ENCODE measurements at places on chromosomes 2 and 18.

DNA sequence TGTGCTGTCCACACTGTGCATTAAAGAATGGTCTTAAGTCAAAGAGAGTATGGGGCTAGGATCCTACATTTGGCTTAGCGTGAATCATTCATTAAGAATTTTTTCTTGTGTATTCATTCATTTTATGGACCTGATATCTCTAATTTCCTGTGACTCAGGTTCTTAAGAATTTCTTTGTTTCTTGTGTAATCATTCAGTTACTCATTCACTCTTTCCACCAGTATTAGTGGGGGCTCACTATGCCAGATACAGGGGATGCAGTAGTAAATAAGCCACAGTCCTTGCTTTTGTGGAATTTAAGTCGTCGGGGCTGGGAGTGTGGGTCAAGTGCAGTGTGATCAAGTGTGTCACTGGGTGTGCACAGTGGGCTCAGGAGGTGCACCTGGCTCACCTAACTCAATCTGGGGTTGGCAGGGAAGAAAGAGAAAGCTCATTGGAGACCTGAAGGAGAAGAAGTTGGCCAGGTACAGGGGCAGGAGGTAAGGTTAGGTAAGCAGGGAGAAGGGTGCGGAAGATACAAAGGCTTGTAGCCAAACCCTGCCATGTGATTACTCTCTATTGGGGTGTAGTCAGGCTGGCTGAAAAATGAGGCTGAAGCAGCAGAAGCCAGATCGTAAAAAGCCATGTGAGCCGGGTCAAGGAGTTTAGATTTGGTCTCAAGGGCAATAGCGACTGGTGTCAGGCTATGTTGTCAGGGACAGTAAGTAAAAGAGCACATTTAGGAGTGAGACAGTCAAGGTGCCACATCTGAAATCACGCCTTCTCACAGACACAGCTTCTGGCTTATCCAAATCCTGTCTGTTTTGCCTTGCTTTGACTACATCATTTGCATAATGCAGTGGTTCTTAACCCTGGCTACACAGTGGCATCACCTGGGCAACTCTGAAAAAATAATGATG lies 67.2 kb downstream of the KCTD1 start:
- no peak for DNase-seq

DNA sequence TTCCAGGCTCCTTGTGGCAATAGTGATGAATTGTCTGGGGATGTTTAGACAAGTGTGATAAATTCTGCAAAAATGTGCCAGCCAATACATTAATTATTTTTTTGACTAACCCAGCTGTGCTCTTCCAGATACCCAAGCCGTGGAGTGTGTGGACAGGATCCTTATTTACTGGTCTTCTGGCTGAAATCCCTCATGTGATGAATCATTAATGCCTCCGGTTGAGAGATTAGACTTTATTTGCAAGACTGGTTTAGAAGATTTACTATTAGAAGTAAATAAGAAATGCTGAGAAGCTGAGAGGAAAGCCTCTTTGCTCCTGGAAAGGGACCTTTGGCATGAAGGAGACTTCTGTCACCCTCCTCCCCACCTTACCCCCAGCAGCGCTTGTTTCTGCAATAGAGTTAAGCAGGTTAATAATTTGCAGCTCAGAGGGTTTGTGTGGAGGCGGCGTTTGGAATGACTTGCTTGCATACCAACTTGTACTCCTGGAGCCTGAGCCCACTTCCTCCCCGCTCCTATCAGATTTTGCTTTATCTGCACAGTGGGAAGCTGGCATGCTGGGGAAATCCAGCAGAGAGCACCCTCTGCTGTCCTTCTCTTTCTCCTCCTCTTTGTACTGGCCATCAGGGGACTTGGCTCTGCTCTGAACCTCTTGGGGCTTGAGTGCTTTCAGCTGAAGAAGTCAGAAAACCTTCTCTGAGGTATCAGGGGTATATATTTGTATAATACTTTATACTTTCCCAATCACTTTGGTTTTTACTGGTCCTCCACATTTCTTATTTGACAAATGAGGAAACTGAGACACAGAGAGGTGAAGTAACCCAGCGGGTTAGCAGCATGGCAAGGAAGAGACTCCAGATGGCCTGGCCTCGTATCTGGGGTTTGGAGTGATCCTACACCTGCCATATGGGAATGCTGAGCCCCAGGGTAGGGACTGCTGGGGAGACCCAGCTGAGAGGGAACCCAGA lies 16.3 kb downstream of the SLC3A1 start:
- DNase-seq, result peak; percentile 4

DNA sequence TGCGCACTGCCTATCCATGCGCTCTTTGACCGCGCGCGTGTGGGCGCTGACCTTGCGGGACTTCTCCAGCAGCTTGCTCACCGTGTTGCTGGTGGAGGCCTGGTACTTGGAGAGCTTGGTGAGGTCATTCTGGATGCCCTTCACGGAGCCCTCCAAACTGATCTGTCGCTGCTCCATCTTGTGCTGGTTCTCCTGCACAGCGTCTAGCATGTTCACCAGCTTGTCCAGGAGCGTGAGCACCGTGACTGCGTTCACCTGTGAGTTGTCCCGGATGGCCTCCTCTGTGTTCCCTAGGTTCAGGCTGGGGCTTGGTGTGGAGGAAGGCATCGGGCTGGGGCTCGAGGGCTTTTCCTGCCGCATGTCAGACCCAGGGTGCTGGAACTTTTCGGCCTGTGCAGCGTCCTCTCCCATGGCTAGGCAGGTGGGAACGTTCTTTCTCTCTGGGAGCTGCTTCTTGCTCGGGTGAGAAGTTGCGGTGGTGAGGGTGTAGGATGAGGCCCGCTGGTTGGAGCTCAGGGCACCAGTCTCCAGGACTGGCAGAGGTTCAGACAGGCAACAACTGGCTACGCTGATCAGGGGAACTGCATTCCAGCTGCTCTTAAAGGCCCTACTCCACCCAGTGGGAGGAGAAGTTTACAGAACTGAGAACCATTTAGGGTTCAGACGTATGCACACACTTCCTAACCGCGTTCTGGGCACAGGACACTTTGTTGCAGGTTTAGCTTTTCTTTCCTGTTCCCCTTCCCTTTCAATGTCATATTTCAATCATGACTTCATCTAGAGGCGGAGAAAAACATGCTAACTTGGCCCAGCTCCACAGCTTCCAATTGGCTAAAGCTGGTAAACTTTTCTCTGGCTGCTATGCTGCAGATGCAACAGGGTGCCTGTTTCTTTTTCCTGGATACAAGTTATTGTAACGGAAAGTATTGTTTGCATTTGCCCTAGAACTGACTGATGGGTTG lies at the start of gene CAVIN2:
Gene CAVIN2, minus strand, starts transcription at position 574 of the 962 bp plus-strand sequence. Its CDS starts 163 bp downstream, at position 411.
- DNase-seq, result no peak

DNA sequence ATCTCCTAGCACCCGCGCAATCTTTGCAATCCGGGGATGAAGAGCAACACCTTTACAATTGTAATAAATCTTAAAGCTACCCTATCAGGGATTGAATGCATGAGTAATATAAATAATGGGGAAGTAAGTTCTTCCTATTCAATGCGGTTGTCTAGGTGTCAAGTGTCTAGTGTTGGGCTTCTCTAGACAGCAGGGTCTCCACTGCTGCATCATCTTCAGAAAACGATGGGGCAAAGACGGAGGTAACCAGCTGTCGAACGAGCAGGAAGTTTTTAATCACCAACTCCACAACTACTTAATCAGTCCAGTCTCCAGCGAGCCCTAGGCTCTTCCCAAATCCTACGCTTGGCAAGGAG lies 573 bp downstream of the STAM2 start:
- DNase-seq, result no peak

DNA sequence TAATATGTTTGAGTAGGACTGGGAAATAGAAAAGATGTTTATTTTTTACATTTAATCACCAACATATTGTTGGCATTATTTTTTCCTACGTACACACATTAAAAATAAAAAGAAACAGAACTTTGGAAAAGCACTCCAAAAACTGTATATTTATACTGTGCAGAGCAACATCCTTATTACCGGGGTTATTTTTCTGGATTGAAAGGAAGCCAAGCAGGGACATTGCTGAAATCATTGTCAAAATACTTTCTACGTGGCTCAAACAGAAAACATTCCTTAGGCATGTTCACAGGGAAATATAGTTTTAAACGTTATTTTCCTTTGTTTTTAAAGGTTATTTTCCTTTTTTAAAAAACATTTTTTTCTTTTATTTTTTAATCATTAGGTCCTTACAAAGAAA lies 315.0 kb upstream of the SMIM21 start:
- no peak for DNase-seq

DNA sequence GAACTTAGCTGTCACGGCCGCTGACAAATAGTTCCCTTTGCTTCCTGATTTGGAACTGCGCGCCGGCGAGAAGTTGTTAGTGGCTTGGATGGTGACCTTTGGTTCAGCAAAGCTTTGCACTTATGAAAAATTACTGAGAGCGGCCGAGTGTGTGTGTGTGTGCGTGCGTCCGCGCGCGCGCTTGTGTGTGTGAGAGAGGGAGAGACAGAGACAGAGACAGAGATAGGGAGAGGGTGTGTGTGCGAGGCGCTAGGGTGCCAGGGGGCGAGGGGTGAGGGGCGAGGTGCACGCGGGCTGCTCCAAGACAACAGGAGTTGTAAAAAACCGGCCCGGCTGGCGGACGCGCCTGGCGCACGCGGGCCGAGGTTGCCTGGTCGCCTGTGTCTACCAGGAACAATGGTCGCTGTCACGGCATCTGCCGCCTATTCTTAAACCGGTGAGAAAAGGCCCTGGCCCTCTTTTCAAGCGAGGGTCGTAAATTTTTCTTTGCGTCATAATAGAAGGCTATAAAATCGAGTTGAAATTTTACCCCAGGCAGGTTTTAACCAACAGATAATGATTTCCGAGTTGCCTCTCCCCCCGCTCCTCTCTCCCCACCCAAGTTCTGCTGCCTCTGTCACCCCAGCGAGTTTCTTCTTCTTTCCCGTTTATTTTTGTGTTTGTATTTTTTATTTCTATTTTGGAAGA lies 535 bp downstream of the HOXD3 start:
- DNase-seq, result no peak

DNA sequence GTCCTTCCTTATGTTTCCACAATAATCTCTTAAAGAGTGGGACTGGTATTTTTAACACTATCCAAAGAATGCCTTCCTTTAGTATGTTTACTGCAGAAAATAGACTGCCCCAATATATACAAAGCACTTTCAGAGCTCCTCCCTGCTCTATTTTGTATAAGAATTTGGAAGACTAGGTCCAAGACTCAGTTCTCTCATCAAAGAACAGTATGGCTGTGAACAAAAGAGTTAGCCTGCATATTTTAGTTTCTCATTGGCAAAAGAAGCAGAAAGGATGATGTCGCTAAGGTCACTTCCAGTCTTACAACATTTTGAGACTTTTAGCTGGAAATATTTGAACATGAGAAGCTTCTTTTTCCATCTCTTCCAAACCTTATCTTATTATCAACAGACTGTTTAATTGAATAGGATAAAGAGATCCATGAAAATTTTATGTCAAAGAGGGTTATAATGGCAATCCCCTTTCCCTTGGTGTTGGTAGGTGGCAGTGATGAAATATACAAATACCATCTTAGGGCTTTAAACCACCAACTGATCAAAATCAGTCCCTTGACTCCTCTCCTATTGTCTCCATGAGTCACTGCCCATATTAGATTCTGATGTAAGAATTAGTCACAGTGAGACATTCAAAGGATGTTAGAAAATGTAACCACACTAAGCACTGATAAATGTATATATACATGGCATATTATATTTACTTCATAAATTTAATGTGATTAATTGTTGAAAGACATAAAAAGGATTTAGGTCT lies 266.9 kb upstream of the DSEL start:
- no peak for DNase-seq
